HS-5 (cell line): ENCODE measurements at places on chromosomes 11 and 22.

- DNase-seq = no peak
Measured at GRCh38 chr11:75307058-75307457, 44.4 kb downstream of the ARRB1 start.

DNA sequence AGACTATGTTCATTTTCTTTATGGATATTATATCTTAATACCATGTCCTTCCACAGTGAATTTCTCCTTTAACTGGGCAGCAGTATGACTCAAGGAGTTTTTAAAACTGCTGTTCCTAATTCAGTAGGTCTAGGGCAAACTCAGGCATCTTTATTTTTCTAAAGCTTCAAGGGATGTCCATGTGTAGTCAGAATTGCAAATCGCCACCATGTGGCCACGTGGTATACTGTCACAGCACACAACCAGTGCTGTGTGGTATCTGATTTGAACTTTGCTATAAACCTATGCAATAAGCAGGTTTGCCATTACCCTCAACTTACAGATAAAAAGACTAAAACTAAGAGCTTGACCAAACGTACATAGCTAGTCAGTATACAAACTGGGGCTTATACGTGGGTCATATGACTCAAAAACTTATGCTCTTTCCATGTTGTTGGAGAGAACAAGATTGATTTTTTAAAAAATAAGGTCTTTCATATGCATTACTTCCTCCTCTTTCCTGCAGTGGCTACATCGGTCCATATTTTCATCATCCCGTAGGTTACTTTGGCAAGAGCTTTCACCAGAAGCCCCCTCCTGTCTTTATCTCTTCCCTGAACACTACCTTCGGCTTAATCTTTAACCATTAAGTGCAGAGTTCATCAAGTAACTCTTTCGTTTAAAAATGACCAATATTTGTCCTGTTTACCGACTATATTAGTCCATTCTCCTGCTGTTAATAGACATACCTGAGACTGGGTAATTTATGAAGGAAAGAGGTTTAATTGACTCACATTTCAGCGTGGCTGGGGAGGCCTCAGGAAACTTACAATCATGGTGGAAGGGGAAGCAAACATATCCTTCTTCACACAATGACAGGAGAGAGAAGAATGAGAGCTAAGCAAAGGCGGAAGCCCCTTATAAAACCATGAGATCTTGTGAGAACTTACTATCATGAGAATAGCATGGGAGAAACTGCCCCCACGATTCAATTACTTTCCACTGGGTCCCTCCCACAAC, 8.0 kb upstream of the HTATIP2 start:
- no peak for DNase-seq

DNA sequence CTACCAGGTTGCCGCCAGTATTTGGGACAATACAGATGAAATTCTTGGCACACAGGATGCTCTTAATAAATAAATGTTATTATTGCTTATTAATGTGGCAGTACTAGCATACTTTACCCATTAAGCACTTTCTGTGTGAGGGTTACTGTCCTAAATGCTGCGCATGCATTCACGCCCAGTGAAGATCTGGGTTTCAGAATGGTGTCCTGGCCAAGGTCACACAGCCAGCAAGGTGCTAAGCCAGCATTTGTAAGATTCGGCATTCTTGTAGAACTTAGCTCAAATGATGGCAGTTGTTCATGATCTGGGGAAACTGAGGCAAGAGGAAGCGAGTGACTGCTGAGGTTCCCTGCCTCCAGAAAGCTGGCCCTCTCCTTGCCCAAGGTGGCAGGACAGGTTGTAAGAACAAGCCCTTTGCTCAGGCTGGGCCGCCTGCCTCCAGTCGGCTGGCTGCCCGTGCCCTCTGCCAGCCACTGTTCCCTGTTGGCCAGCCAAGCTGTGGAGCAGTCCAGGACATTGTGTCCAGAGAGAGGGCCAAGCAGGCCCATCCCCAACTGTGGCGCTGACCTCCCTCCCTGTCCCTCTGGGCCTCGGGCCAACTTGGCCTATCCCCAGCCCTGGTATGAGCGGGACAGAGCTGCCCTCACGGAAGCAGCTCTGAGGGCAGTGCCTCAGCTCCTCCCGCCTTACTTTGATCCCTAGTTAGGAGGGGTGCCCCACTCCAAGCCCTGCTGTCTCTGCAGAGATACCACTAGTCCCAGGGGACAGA, 28.8 kb downstream of the TOB2 start:
- no peak for DNase-seq

- no peak for DNase-seq
Measured at GRCh38 chr11:13277768-13278608, at the start of gene BMAL1. Gene BMAL1 (plus strand): TSS chr11:13277790. CDS start chr11:13354309, 76,519 bp downstream.

DNA sequence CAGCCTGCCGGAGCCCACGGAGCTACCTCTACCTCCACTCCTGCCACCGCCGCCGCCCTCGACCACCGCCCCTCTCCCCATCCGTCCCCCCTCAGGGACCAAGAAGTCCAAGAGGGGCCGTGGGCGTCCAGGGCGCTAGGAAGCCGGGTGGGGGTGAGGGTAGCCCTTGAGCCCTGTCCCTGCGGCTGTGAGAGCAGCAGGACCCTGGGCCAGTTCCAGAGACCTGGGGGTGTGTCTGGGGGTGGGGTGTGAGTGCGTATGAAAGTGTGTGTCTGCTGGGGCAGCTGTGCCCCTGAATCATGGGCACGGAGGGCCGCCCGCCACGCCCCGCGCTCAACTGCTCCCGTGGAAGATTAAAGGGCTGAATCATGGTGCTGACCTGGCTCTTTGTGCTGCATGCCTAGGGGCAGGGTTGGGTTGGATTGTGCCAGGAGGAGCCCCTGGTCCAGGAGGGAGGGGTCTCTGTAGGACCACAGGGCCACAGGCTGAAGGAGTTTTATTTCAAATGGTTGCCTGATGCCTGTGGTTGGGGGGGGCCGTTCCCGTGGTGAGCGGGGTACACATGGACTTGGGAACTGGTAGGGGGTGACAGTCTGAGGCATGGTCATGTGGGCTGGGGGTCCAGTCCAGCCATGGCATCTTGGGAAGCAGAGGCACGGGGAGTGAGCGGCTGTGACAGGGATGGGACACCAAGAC, 2.3 kb downstream of the PTPRCAP start:
- DNase-seq = no peak

DNA sequence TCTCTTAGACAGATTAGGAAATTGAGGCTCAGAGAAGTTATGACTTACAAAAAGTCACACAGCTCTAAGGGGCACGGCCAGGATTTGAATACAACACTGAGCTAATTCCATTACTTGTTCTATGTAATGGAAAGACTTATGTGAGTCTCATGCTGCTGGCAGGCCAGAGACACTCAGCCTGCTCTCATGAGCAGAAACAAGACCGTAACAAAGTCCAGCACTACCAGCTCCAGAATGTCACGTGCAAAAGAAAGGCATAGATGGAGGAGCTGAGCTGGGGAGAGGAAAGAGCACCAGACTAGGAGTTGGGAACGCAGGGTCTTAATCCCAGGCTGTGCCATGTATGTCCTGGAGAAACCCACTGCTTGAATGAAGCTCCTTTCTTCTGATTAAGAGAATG, 1.8 kb downstream of the CHRDL2 start:
- no peak for DNase-seq

DNA sequence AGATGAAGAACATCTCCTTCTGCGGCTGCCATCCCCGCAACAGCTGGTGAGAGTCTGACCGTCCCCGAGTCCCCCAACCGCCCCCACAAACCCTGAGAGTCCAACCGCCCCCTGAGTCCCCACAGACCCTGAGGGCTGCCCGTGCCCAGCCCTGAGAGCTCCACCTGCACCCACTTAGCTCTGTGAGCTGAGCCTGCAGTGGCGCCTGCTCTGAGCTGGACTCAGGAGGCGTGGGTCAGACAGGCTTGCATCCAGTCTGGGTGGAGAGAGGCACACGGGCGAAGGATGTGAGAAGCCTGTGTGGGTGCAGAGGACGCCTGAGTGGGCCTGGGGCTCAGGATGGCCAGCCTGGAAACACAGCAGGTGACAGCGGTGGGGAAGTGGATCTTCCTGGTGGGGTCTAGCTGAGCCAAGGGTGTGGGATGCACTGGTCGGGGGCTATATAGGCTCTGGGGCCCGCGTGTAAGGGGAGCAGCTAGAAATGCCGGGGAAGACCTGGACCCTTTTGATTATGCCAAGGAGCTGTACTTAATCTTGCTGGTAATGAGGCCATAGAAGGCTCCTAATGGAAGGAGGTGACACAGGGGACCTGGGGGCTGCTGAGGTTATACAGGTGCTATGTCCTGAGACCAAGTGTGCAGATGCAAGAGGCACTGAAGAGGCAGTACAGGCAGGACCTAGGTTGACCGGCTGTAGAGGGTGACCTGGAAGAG, 6.5 kb downstream of the MAPK8IP2 start:
- DNase-seq = no peak

DNA sequence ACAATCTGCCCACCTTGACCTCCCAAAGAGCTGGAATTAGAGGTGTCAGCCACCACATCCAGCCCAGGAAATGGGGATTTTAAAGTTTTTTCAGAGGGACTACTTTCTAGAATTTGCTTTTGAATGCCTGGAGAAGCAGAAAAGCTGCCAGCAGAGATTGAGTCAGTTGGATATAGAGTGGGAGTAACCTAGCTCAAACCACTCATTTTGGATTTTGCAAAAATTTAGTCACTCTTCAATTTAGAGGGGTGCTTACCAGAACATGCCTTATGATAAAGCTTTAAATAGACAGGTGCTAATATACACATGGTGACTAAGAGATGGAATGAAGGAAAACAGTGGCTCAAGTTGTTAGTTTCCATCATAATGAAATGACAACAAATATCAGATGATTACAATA, 26.5 kb upstream of the PSMA1 start:
- no peak for DNase-seq

GRCh38 chr11:95081412-95081811, 8.2 kb upstream of the ENDOD1 start:
- no peak for DNase-seq

- no peak for DNase-seq
Measured at GRCh38 chr11:57639321-57640067, 10.2 kb downstream of the YPEL4 start.

GRCh38 chr11:119029340-119030028, 1.2 kb downstream of the SLC37A4 start:
- DNase-seq = no peak

GRCh38 chr11:109040303-109040702, 375.4 kb downstream of the DDX10 start:
- no peak for DNase-seq

DNA sequence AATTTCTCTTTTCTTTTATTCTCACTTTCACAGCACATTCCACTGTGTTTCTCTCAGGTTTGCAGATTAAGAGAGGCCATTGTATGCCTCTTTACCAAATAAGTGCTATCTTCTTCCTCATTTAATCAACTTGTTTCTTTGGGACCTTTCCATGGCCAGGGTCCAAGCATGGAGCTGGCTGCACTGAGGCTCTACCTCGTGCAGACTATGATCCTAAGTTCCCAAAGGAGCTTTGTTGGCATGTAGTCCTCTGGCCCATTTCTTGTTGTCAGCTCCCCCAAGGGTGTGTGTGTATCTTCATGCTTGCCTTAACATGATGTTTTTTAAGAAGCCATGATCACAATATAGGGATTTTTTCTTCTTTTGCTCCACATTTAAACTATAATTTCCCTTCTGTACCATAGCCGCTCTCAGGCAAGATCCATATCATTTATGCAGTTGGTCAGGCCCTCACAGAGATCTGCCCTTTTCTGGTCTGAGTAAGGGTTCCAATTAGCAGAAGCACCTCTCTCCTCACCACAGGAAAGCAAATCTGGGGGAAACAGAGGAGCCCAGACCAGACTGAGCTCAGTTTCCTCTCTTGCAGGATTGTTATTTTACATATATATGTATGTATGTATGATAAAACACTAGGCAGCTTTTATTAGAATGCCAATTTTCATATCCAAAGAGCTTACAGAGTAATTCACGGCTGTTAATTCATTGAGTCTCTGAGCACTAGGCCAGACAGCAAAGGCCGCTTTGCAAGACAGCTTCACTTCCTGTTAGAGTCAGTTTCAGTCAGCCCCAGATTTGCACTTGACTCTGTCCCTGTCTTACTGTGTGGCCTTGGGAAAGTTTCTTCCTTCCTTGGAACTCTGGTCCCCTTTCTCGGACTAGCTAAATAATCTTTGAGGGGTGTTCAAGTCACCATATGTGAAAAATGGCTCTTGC, 34.3 kb downstream of the CYB5R2 start:
- no peak for DNase-seq

GRCh38 chr11:125688632-125689031, 8.0 kb upstream of the ACRV1 start:
- no peak for DNase-seq
